ENCODE measurements at places on chromosomes 1 and 21.
A peak's percentile ranks its signal among the peaks of the same experiment; 100 is the strongest.

- no peak for DNase-seq
Observed at GRCh38 chr21:44578371-44579055, 1.9 kb downstream of the KRTAP10-5 start.

DNA sequence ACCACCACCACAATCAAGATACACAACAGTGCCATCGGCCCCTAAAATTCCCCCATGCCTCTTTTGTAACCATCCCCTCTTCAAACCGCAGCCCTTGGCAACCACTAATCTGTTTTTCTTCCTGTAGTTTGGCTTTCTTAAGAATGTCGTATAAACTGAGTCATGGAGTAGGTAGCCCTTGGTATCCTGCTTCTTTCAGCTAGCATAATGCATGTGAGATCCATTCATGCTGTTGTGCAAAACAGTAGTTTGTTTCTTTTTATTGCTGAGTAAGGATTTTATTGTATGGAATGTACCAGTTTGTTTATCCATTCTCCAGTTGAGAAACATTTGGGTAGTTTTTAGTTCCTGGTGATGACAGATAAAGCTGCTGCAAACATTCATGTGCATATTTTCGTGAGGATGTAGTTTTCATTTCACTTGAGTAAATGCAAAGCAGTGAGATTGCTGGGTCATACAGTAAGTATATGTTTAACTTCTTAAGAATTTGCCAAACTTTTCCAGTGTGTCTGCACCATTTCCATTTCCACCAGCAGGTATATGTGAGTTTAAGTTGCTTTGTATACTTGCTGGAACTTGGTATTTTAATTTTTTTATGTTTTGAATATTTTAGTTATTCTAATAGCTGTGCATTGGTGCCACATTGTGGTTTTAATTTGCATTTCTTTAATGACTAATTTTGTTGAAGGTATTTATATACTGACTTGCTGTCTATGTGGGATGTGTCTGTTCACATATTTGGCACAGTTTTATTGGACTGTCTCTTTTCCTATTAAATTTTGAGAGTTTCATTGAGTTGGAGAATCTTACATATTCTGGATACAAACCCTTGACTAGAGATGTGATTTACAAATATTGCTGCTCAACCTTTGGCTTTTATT lies 148.4 kb upstream of the MAP1LC3C start:
- peak; percentile 45 for DNase-seq

DNA sequence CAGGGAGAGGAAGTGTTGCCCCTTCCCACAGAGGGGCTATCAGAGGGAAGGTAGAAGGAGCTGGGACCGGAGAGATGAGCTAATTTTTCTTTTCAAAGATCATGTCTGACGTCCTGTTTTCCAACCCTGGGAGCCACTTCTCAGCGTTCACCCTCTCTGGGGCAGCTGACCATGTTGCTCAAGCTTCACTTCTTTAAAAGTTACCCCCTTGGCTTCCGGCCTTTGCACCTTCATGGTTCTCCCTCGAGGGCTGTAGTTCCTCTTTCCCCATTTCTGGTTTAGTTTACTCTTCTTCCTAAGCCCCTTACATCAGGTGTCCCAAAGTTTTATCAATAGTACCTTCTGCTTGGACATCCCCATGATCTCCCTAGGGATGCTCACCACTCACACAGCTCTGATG lies 23.8 kb upstream of the CSF1 start:
- no peak for DNase-seq

- no peak for DNase-seq
Observed at GRCh38 chr1:242030071-242030470, 31.2 kb upstream of the MAP1LC3C start.

GRCh38 chr1:150386592-150386991 lies 22.6 kb downstream of the RPRD2 start:
- no peak for DNase-seq

DNA sequence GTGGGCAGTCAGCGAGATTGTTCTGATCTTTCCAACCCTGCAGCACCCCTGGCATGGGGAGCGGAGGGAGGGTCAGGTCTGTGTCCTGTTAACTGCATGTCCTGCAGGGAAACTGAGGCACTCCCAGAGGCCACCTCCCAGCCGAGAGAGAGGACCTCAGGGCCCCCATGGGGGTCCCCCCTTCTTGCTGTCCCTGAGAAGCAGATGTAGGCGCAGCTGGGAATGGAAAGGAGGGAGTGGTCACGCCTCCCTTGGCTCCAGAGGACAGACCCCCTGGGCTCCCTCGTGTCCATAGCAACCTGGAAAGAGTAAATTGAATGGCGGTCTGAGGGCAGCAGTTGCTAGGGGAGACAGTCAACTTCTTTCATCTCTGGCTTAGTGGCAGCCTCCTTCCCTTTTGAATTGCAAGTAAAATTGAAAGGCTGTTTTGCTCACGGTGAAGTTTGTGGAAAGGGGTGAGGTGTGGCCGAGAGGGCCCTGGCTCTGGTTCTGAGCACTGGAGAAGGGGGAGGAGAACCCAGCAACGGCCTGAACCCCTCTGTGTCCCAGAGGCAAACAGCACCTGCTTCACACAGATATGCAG lies 4.9 kb downstream of the CROCC start:
- no peak for DNase-seq
